ENCODE measurements at places on chromosomes 13 and 19.

DNA sequence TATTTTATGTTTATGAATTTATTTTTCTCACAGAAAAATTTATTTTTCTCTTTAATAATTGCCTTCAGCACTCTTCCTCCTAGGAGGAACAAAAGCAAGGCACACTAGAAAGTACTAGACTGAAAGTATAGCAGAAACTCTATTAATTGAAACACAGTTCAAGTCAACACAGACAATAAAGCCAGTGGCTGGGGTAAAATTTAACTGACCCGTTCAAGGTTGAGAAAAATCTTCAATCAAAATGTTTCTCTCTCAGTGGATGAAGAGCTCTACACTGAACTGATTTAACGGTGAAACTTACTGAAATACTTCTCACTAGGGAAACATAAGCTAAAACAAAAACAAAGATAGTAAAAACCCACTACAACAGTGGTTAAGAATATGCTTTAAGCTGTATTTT, 230.1 kb upstream of the MIR17HG start:
- DNase-seq: no peak

GRCh38 chr13:50518131-50518530, 325.4 kb downstream of the DLEU7 start:
- no peak for DNase-seq

DNA sequence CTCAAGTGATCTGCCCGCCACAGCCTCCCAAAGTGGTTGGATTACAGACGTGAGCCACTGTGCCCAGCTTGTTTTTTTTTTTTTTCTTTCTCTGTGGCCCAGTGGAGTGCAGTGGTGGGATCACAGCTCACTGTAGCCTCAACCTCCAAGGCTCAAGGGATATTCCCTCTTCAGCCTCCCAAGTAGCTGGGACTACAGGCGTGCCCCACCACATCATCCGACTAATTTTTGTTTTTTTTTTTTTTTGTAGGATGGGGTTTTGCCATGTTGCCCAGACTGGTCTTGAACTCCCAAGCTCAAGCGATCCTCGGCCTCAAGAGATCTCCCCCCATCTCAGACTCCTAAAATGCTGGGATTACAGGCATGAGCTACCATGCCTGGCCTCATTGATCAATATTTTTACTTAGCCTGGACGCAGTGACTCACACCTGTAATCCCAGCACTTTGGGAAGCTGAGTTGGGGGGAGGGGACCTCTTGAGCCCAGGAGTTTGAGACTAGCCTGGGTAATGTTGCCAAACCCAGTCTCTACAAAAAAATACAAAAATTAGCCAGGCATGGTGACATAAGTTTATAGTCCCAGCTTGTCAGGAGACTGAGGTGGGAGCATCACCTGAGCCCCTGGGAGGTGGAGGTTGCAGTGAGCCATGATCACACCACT, 1.7 kb downstream of the SAE1 start:
- DNase-seq: no peak

DNA sequence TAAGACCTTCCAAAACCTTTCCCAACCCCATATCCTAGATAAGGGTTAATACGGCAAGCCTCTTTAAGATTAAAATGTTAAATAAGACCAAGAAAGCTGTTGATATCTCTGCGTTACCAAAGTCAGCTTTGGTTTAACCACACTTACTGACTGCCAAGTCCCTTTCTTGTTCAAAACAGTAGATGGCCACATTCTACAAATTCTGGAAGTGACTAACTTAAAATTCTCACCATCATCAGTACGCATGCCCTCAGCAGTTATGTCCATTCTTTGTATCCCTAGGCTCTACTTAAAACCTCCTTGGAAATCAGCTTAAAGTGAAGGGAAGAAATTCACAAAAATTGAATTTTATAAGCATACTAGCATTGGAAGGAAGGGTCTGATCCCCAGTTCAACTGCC, 23.6 kb downstream of the SOHLH2 start:
- DNase-seq: no peak

DNA sequence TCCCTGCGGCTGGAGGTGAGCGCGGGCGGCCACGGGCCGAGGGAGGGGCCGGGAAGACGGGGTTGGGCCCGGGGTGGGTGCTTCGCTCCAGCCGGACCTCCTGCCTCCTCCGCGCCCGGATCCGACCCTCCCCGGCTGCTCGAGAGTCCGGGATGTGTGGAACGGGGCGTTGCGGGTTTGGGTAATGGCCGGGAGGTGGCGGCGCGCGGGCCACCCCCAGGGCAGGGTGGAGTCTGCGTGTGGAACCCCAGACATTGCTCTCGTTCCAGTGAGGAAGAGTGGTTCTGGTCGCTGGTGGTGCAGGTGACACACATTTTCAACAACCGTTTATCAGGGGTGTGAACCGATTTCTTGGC, 38.8 kb downstream of the ARHGEF7 start:
- no peak for DNase-seq

DNA sequence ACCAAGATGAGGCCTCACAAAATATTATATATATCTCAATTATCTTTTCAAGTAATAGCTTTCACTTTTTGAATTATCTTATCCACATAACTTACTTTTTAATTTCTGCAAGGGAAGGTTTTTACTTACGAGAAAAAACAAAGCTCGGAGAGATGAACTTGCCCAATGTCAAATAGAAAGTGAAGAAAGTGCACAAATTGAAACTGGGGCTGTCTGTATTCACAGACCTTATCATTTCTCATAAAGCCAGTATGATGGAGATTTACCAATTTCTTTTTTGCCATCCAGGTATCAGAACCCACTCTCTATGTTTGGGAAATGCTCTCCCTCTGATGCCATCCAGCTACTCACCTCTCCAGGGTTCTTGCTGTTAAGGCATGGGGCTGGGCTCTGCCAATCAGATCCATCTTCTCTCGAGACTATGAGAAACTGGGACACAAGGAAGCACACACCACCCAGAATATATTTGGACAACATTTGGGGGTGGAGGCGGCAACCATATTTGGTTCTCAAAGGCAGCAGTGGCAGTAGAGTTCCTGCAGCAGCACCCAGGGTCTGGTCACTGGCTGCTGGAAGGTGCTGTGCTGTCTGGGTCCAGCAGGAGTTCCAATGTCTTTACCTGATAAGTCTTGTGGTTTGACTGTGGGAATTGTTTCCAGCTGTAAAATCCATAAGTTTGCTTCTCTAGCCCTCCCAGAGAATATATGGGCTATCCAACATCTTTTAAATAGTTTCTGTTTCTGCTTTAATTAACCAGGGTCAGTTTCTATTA, 45.8 kb upstream of the SCEL start:
- no peak for DNase-seq

- no peak for DNase-seq
These were observed 2421.4 kb downstream of the PCDH9 start for GRCh38 chr13:64808704-64809103.

GRCh38 chr19:5719274-5719960, 529 bp downstream of the LONP1 start:
- DNase-seq: no peak

- no peak for DNase-seq
These were observed 35.8 kb upstream of the CD70 start for GRCh38 chr19:6626764-6627163.

DNA sequence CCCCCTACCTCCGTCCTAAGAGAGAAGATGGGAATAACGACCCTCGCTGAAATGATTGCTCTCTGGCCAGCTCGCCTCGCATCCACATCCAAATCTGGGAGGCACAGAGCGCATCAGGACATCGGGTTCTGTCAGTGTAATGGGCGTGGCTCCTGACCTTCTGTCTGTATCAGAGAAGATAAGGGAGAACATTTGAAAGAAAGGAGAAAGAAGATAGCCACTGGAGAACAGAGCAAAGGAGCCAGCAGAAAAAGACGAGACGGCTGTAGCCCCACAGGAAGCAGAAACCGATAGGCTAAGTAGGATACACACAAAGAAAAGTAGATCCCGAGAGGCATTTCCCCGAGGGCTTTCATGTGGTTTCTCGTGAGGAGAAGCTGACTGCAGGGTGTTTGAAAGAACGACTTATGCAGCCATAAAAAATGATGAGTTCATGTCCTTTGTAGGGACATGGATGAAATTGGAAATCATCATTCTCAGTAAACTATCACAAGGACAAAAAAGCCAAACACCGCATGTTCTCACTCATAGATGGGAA, 14.0 kb upstream of the GJB2 start:
- DNase-seq: no peak

DNA sequence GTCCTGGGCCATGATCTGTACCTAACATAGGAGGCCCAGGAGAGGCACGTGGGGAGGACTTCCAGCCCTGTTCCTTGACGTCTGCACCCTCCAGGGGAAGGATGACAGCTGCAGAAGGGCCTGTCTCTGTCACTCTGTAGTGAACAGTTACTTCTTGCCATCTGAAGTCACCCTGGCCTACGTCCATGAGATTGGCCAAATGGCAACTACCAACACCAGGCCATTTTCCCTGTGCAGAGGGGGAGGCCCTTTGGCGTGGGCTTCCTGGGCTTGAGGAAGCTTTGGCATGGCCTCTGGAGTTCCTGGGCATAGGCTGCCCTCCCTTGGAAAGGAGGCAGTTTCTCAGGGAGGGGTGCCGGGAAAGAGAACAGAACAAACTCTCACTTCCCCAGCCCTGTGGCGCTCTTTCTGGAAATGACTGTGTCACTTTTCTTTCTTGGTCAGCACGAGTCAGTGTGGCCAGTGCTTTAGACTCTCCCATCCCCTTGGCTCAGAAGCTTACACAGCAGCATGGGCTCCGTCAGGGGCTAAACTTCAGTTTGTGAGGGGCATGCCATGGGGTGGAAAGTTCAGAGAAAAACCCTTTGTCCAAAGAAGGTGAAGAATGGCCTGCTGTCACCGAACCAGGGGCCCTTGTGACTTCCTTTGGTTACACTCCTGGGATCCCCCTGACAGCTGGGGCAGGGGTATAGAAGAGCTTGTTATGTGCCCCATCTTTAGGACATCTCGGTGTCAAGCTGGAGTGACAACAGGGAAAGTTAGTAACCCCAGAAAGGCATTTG, 5.3 kb downstream of the CARM1 start:
- DNase-seq: no peak

DNA sequence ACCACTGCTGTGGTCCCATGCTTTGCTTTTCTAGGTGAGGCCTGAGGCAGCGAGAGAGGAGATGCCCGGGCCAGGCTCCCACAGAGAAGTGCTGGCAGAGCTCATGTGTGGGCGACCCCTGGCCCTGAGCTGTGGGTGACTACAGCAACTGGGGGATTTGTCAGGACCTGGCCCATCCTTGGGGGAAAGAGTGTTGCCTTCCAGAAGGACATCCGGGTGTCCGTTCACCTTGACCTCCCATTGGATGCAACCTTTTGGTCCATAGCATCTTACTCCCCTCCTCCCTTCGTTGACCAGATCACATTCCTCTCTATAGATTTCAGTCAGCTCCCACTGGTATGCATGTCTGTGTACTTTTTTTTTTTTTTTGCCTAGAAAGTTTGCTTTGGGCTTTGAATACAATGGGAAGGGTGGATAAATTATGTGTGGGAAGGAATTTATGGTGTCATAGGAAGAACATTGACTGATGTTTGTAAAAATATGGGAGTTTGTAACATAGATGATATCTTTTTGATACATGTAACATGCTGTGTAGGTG, 84.2 kb upstream of the RNF113B start:
- DNase-seq: no peak

GRCh38 chr19:22422211-22422610, at the start of gene ZNF98:
TSS of gene ZNF98 (minus strand) at chr19:22422346. CDS start at chr19:22422224, 122 bp downstream.
- DNase-seq: no peak

Data from NCI-H1092 (cell line).